ENCODE measurements at places on chromosomes 11 and 22. TPM values are rescaled to one million over a fixed set of nuclear protein-coding genes. Genes with fewer than 3 reads are reported as not detected.

The OR52N4 gene
- not detected for total RNA-seq

The GALNT18 gene
- 24.5 TPM for total RNA-seq

GRCh38 chr11:7692426-7692825, 13.9 kb downstream of the OVCH2 start:
- no peak for DNase-seq

DNA sequence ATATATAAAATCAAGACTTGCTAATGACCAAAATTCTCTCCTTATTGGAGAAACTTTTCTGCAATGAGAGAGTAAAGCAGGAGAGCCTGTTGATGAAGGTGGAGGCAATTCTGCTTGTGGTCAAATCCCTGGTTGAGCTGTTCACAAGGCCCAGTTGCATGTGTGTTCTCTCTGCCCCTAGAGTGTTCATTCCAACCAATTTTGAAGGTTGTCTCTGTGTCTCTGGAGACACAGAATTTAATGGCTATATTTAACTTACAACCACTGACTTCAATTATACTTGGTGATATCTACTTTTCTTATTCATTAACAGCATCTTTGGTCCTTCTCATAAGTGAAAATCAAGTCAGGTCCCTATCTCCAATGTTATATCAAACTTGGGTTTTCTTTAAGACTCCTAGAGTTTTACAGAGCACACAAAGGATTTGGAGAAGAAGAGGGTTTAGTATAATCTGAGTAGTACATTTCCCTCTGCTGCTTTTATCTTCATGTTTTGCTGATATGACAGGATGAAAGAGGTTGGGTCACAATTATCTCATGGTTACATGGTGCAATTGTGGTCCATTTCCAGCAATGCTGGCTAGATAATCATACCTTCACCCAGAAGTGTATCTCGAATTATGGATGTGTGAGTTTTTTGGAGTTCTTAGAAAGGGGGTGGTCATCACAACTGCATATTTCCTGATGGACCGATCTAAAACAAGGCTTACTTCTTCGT, 4.0 kb downstream of the OOSP4A start:
- no peak for DNase-seq

- DNase-seq, result no peak
Measured at GRCh38 chr11:78902771-78903507, 328.3 kb upstream of the NARS2 start.

Data from Right ventricle myocardium superior (tissue), 1 donor.